Retina (tissue), 1 donor: ENCODE measurements at places on chromosomes 4 and X.

GRCh38 chr4:72974694-72975487 is 94.6 kb downstream of the COX18 start:
- no peak for DNase-seq

DNA sequence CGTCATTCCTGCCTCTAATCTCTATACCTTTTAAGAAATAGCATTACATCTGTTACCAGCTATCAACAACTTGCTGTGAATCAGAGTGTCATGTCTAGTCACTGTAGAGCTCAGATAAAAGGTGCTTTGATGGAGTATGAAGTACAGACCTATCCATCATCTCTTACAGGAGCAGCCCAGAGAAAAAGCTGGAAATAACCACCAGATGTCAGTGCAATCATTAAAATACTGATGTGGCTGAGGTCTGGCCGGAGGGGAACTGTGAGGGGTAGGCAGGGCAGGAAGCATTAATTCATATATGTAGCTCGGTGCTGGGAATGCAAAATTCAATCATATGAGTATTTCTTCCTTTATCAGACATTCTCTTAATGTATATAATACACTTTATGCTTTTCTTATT is 100.6 kb downstream of the AKAP4 start:
- peak; percentile 28 for DNase-seq

DNA sequence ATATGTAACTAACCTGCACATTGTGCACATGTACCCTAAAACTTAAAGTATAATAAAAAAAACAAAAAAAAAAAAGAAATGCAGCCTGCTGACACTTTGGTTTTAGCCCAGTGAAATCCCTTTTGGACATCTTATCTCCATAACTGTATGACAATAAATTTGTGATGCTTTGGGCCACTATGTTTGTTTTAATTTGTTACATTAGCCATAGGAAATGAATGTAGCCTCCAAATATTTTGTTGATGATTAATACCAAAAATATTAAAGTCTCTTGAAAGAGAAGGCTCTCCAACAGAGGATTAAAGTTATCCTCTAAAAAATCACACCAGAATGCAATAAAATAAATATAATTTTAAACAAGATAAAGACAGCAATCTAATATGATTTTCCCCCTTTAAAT is 852.7 kb upstream of the SLIT2 start:
- no peak for DNase-seq

GRCh38 chr4:83723609-83724008 is 187.7 kb downstream of the GPAT3 start:
- DNase-seq: no peak

DNA sequence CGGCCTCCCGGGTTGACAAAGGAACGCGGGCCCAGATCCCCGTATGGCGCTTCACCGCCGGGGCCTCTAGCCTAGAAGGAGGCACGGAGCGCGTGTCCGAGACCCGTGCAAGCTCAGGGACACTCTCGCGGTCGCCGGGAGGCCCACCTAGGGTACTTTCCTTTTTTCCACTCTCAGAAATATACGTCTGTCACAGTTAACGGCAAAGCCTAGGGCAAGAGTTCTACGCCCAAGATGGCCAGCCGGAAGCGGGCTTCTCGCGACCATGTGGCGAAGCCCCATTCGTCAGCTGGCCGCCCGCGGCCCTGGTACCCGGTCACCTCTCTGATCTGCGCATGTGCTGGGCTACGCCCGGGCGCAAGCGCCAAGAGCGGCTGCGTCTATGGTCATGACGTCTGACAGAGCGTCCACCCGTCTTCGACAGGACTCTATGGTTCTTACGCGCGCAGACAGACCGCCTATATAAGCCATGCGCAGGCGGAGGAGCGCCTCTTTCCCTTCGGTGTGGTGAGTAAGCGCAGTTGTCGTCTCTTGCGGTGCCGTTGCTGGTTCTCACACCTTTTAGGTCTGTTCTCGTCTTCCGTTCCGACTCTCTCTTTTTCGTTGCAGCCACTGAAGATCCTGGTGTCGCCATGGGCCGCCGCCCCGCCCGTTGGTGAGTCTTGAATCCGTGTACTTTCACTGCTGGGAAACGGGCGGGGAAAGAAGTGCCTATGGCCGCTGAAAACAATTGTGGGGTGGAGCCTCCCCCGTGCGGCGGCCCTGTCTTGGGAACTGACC is at the start of gene RPL10:
TSS of gene RPL10 (plus strand) at position 490 of the 780 bp plus-strand sequence. CDS start at position 633, 143 bp downstream.
- DNase-seq: peak; percentile 92

DNA sequence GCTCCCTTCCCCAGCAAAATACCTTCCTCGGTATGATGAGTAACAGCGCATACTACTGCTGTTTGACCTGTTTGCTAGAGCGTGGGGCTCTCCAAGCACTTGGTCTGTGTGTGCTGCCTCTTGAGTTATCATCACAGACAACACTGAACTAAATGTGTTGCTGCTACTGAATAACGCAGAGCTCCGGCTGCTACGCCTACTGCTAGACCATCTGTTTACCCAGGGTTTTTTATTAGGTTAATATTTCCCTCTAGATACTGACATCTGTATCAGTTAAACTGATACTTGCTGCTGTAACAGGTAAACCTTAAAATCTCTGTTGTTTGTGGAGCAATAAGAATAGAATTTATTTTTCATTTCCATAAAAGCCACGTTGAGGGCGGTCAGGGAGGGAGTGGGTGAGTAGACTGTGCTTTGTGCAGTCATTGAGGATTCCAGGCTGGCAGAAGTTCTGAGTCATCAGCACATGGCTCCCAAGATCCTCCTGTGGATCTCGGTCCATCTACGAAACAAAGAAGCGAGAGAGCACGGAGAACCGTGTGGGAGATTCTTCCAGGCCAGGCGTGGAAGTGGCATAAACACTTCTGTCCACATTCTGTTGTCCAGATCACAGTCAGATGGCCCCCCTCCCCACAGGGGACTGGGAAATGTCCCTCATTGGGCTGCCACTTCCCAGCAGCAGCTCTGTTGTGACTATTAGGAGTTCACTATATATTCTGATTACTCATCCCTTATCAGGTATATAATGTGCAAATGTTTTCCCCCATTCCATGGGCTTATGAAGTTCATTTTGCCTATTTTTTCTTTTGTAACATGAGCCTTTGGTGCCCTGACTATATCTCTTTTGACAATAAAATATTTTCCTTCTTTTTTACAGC is 14.1 kb downstream of the GRK4 start:
- no peak for DNase-seq

- no peak for DNase-seq
Observed at GRCh38 chrX:104335756-104336155, 81.0 kb upstream of the ESX1 start.

DNA sequence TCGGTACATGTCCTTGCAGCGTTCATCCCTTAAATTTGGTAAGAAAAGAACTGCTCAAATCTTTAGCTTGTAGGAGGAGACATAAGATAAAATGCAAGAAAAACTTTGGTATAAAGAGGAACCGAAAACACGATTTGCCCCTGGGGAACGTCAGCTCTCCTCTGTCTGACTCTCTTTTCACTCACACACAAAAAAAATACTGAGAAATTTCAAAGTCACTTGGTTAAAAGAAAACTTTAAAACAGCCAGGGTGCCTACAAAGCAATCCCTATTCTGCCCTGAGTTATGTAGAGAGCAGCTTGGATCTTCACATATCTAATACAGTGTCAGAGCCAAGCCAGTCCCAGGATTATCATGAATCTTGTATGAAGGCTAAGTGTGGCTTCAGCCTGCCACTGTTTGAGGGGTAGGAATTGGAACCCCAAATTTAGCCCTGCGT is 248.5 kb upstream of the CXXC4 start:
- DNase-seq: no peak

DNA sequence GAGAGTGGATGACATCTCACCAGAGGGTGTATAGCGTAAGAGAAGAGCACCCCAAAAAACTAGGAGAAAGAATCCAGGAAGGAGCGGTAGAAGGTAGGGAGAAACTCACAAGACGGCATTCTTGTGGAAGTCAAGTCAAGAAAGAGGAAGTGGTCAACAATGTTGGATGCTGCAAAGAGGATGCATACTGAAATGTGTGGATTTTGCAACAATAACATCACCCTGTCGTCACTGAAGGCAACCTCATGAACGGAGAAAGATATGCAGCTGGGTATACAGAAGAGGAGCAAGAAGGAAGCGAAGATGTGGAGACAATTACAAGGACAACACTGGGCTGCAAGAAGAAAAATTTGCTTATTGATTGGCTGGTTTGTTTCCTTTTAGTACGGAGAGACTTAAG is 11.4 kb upstream of the TAPT1 start:
- no peak for DNase-seq

DNA sequence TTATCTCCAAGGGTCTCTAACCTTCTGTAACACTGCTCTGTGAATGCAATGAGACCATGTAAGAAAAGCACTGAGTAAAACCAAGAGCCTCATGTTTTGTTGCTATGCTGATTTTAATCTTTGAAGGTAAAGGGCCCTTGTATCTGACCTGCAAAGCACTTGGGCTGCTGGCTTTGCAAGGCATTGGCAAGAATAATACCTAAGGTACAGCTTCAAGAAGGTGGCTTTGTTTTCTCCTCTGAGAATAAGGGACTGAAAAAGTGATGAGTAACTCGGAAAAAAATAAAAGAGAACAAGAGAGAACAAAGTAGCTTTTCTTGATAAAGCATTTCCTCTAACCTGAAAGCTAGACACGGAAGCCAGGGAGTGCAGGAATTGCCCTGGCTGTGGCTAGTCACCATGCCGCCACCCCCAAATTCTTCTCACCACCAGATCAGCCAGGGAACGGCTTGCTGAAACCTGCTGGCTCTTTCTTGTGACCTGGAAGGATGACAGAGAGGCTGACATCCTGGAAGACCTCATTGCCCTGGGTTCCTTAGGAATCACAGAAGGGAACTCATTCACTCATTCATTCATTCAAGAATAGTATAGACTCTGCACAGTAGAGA is 41.8 kb upstream of the HS3ST1 start:
- no peak for DNase-seq

- no peak for DNase-seq
Observed at GRCh38 chr4:100268789-100269188, 78.5 kb upstream of the DDIT4L start.

- no peak for DNase-seq
Observed at GRCh38 chrX:100995469-100995868, 26.0 kb downstream of the ARL13A start.

DNA sequence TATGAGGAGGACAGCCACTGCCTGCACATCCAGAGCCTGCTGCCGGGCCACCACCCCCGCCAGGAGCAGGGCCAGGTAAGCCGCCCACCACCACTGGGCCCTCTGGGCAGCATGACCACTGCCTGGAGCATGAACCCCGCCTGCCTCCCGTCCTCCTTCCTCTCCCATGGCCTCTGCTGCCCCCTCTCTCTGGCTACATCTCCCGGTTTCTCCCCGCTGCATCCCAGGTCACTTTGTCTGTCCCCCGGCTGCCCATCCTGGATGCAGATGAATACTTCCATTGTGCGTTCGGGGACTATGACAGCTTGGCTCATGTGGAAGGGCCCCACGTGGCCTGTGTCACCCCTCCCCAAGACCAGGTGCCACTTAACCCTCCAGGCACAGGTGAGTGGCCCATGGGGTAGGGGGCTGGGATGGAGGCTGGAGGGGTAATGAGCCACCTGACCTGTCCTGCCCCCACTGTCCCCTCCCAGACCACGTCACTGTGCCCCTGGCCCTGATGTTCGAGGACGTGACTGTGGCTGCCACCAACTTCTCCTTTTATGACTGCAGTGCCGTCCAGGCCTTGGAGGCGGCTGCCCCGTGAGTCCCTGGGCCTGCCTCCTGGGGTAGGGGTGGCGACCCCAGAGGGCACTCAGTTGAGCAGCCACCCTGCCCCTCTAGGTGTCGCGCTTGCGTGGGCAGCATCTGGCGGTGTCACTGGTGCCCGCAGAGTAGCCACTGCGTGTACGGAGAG is 6.0 kb downstream of the PLXNB3 start:
- DNase-seq: no peak

GRCh38 chr4:100177855-100178254 is 12.4 kb downstream of the DDIT4L start:
- DNase-seq: no peak

DNA sequence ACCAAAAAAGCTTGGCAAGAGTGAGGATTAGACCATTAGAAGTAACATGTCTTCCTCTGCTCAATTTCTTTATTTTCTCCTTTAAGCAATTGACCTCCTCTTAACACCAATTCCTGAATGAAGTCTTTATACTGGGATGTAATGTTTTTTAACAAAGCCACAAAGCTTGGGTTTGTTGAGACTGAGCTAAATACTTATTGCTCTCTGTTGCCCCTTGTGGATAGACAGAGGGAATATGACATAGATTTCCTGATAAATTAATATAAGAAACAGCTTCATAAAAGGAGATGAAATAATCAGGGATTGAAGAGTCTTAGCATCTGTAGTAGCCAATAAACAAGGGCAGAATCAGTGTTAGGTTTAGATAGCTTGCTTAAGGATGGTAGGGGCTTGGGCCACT is 57.6 kb downstream of the CCDC160 start:
- no peak for DNase-seq

DNA sequence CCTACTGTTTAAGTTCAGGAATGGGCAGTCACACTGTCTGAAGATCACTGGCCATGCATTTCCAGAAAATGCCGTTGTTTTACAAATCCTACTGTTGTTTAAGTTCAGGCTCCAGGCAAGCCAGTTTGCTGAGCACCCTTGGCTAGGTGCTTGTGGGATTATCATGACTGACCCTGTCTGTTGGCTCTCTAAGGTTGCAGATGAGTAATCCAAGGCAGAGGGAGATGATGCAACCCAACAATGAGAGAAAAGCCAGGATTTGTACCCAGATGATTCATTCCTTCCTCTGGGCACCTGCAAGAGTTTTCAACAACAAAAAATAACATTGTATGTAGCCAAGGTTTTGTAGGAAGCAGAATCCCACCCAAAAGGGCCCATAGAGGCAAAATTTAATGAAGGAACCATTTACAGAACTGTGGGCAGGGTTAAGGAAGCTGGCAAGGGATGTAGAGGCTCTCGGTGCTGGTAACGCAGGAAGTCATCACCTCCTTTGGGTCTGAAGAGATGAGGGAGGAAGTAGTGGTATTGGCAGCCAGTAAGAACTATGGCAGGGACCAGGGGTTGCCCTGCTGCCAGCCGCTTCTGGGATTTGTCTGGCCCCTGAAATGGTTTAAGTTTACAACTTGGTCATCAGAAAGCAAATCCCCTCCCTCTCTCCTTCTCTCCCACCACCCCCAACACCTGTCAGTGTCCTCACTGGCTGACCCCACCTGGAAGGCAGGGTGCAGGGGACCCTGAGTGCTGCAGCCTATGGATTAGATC is 54.8 kb downstream of the MSX1 start:
- no peak for DNase-seq

- DNase-seq: no peak
Observed at GRCh38 chr4:7507381-7507780, 72.7 kb upstream of the PSAPL1 start.

- no peak for DNase-seq
Observed at GRCh38 chr4:137070614-137071013, 461.7 kb downstream of the PCDH18 start.

DNA sequence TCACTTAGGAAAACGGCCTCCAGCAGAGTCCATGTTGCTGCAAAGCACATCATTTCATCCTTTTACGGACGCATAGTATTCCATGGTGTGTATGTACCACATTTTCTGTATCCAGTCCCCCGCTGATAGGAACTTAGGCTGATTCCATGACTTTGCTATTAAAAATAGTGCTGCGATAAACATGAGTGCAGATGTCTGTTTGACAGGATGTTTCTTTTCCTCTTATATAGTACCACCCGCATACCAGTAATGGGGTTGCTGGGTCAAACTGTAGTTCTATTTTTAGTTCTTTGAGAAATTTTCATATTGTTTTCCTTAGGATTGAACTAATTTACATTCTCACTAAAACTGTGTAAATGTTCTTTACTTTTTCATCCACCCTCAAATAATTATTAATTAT is 50.5 kb downstream of the VEGFC start:
- DNase-seq: no peak
